Amniotic stem cell (primary cell): ENCODE measurements at places on chromosomes 11 and 22.

DNA sequence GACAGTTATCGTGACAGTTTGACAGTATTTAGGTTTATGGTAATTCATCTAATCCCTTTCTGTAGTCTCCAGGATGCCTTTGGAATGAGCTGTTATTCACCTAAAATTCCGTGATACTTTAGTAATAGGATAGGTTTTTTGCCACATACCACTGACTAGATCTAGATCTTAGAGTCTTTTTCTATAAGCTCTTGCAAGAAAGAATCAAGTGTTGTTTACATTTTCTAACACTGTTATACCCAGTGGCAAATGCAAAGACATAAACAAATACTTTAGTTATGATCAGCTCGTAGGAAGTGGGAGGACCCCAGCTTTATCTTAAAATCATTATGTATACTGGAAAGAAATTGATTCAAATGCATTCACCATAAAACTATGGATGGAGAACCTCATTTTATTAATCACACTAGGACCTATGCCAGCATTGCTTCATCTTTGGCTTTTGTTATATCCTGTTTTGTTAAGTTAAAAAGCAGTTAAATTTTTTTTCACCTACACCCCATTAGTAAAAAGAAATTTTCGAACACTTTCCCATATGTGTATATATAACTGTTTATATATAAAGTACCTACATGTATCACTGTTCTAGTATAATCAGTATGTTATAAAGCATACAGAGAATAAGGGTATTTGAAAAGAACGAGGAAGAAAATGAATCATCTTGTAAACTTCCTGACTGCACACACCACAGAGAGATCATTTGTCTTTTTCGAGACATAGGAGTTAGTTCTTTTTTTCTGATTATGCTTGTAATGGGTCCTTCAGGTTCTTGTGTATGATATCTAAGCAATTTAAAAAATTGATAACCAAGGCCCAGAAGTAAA, 60.9 kb downstream of the PDHX start:
- no peak for DNase-seq

GRCh38 chr11:21567645-21568290, 625.1 kb upstream of the ANO5 start:
- DNase-seq = no peak

GRCh38 chr11:112453601-112454577, 193.2 kb upstream of the PLET1 start:
- DNase-seq = no peak

- DNase-seq = no peak
Measured at GRCh38 chr11:5153574-5154431, 754 bp downstream of the OR52A1 start.

GRCh38 chr11:30474151-30474954, 111.8 kb downstream of the MPPED2 start:
- DNase-seq = no peak

DNA sequence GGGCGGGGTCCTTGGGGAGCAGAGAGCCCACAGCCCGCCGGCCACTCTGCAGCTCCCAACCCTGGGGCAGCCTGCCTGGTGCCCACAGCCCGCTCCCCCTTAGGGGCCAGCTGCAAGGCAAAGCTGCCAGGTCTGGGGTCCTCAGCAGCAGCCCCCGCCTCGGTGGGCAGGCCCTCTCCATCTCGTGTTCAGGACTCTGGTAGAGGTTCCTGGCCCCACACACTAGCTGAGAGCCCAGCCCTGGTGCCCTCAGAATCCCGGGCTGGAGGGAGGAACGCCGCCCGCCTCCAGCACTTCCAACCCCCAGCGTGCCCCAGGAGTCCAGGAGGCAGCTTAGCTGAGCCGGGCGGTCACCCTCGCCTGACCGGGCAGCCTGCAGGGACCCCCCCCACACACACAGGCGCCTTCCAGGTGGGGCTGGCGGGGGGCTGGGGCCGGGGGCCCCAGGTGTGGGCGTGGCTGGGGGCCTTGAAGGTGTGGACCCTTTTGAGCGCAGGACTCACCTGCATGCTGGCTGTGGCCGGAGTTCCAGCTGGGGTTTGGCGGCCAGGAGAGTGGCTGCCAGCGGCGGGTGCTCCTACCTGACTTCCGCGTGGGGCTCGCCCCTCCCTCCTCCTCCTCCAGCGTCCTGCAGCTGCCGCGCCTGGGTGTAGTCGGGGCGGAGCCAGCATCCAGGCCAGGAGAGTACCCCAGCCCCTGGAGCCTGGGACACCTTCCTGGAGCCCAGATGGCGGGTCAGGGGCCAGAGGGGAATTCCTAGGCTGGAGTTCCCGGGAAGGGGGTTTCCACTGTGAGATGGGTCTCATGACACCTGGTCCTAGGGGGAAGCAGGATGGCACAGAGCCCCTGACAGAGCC, at the start of gene ANO9:
TSS of gene ANO9 (minus strand) at position 594 of the 857 bp plus-strand sequence. CDS start at position 509, 85 bp downstream.
- DNase-seq = no peak

DNA sequence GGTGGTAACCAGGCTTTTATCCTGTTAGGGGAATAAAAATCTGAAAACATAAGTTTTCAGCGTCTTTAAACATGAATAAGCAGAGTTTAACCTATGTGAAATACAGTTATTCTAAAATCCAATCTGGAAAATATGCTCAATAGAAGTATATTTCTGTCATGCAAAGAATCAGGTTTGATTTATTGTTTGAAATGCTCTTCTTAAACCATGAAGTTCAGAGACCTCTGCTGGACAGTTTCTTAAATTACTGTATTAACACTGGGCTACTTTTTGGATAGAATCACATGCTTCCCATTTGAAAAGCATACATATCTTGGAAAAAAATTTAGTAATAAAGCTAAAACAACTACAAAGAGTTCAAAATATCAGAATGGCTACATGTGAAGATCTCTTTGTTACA, 25.4 kb downstream of the APIP start:
- DNase-seq = peak; percentile 28

DNA sequence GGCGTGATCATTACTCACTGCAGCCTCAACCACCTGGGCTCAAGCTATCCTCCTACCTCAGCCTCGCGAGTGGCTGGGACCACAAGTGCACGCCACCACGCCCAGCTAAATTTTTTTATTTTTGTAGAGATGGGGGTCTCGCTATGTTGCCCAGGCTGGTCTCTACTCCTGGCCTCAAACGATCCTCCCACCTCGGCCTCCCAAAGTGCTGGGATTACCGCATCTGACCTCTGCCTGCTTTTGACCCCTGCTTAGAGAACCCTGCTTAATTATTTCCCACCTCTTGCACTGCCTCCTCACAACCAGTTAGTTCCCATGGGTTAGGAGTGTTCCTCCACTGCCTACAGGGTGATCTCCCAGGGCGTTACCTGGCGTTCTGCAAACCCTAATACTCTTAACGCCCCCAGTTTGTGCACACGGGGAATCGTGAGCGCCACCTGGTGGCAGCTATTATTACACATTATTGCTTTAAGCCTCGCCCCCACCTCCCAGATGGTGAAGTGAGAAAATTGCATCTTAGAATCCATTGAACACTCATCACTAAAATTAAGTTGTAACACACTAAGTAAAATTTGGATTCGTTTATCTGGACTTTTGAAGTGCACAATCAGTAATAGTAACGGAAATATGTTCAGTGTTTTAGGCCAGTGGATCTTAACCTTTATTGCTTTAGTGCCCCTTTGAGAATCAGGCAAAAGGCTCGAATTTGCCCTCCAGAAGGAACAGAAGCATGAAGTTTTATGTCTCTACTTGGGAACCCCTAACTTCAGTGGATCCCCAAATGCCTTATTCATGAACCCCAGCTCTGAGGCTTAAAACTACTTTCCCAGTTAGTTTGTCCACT, 61.4 kb upstream of the ASPHD2 start:
- DNase-seq = peak; percentile 39

GRCh38 chr22:49715450-49715849, 112.2 kb downstream of the BRD1 start:
- no peak for DNase-seq

DNA sequence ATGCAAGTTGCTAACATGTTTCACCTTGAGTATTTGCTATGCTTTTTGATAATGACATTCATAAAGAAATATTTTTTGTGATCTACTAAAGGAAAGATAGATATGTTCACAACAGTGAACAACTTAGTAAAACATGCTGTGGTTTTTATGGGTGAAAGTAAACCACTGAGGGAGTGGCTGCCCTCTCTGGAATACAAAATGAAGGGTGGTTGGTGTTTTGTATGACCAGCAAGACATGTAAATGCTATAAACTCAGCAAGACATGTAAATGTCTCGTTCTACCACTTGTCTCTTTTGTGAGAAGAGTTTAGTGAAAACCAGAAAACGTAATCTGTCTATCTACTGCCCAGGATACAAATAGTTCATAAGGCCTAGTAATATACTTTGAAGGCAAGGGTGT, 7.6 kb upstream of the AMPD3 start:
- DNase-seq = no peak

GRCh38 chr11:2774173-2775082, 74.6 kb upstream of the KCNQ1OT1 start:
- DNase-seq = no peak

DNA sequence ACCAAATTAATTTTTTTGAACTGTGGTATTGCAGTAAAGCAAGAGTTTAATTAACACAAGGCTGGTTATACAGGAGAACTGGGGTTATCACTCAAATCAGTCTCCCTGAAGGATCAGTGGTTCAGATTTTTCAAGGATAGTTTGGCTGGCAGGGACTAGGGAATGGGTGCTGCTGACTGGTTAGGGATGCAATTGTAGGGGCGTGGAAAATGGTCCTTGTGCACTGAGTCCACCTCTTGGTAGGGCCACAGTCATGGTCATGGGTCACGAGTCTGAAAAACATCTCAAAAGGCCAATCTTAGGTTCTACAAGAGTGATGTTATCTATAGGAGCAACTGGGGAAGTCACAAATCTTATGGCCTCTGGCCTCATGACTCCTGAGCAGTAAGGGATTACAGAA, 27.9 kb downstream of the MCHR1 start:
- DNase-seq = no peak

DNA sequence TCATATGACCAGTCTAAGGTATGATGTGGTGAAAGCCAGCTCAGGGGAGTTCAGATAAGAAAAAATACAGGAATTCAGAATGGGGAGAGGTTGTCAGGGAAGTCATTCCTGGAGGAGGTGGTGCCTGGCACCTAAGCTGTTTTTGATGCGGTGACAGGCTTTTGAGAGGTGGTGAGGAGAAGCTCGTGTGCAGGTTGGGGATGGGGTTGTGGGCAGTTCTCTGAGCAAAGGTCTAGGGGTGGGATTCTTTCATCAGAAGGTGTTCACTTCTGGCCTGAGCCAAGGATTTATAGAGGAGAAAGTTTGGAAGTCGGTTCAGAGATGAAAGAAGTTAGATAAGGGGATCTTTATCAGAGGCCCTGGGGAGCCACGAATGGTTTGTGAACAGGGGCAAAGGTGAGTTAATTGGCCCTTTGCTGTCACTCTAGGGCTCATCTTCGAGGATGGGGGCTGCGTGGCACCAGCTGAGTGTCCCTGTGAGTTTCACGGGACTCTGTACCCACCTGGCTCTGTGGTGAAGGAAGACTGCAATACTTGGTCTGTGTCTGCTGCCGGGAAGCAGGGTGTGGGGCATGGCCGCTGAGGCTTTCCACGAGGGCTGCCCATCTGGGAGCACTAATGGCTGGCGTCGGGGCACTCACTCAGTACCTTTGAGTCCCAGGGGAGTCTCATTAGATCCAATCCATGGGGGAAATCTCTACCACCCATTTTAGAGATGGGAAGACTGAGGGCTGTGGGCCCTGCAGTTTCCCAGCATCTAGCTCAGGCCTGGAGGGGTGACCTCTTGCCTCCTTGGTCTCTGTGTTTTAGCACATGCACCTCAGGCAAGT, 13.4 kb downstream of the OTOG start:
- DNase-seq = no peak

GRCh38 chr11:107249054-107249453, 208.6 kb downstream of the CWF19L2 start:
- DNase-seq = no peak

GRCh38 chr11:29534836-29535235, 482.0 kb downstream of the KCNA4 start:
- no peak for DNase-seq
